Stimulated activated CD8-positive, alpha-beta memory T cell treated with anti-CD3 and anti-CD28 coated beads, Interleukin-15, amount 100 ng/mL, for 1 hour (primary cell): ENCODE measurements at places on chromosomes 2 and 18.

- no peak for DNase-seq
These were observed 15.0 kb downstream of the RAB27B start for GRCh38 chr18:54843314-54843713.

DNA sequence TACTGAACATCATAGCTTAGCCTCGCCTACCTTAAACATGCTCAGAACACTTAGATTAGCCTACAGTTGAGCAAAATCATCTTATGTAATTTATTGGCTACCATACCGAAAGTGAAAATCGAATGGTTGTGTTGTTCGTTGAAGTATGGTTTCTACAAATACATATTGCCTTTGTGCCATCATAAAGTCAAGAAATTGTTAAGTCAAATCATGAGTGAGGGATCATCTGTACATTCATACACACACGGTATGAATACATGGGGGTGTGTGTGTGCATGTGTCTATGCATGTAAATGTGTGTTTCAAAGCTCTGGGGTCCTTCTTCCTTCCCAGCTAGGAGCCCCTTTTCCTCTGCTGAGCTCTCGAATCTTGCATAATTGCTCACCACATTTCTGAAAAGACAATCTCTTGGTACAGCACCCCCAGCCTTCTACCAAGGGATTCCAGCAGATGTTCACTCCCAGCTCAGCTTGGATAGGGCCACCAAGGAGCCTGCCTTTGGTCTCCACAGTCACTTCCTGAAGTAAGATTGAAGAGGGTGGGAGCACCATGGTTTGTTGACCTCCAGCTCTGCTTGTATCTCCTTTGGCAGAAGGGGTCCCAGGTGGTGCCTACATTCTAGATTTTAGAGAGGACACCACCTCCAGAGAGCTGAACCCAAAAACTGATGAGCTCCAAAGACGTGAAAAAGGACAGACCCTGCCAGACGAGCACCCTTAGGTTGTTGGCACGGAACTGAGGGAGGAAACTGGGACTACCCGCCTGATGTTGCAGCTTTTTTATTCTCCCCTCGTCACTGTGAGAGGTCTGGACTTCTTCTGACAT lies 33.2 kb upstream of the CYP1B1 start:
- DNase-seq, result no peak

DNA sequence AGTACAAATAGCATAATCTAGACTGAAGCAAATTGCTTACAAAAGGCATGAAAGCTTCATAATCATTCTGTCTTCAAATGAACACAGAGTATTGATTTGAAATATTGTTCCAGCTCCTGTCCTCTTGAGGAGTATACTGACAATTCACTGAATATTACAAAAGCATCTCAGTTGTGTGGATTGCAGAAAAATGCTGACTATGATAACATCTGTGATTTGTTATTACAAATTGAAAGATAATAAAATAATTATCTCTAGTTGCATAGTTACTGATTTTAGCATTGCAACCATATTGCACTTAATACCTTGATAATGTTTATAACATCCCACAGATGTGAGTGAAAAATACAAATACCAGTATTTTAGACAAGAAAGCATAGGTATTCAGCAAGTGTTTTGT lies 49.2 kb upstream of the FN1 start:
- DNase-seq, result no peak

DNA sequence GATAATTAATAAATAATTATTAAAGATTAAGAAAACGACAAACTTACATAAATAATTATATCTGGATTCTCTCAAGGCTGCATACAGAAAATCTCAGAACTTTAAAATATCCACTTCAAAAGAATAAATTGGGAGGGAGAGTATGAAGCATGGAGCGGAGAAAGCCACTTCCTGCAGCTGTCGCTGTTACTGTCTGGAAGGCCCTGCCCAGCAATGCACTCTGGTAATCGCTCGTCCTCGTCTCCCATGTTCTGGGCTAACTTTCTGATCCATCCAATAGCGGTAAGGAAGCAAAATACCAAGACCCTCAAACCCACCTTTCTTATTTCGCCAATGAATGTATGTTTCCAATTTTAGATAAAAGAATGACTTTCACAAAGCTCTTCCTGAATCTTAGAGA lies 26.7 kb downstream of the CYRIA start:
- DNase-seq, result no peak

DNA sequence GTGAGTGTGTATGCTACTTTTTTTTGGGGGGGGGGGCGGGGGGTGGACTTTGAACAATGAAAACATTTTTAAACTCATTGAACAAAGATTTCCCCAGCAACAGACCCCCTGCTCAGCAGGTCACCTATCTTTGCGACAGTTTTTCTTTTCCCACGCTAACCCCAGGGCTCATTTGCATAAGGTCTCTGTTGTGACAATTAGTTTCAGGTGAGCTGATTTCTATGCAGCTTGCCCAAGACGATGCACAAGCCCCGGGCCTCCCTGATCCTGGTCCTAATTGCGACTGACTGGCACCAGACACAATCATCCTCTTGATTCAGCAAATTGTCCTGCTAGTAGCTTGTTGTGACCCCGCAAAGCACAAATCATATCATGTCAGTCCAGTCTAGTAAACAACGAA lies 40.3 kb downstream of the ZEB2 start:
- no peak for DNase-seq

DNA sequence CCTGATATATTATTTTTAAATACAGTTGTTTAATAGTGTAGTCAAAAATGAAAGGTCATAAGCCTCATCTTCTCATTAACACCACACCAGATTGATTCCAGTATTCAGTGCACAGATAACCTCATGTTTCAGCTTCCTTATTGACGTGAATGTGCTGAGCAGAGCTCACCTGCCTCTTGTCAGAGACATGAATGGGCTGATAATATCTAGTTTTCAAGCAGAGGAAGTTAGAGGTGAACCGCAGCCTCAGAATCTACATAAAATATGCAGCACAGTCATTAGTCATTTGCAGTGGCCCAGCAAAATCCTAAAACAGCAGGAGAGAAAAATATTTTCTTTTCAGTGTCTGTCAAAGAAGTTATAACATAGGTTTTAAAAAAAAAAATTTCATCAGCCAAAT lies 216.2 kb downstream of the GBX2 start:
- DNase-seq, result no peak

GRCh38 chr2:173271825-173272224 lies 82.8 kb upstream of the CDCA7 start:
- DNase-seq, result no peak

DNA sequence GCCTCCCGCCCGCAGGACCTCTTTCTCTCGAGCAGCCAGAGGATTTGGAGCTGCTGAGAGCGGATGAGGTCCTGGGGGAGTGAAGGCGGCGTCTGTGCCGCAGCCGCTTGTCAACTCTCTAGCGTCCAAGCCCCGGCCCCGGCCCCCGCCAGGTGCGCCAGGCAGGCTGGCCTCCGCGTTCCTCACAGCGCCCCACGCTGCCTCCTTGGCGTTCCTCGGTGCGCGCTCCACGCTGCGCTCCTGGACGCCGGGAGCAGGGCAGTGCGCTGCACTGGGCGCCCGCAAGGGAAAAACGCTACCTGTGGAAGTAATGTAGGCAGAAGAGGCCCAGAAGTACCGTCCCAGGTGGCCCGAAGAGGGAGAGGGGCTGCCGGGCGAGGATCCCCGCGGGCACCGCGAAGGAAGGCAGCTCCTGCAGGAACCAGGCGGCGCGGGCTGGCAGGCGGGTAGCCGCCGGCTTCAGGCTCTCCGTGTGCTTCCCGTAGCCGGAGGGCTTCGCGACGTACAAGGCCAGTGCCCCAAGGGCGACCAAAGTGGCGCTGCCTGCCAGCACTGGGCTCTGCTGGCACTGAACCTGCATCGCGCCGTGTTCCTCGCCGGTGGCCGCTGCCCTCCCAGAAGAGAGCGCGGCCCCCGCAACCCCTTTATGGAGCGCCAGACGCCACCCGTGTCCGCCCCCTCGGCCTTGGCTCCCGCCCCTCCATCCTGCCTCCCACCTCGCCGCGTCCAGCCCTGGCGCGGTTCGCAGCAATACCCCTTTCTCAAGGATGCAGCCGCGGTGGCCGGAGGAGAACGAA lies at the start of gene SRD5A2:
Gene SRD5A2, minus strand, starts transcription at position 618 of the 797 bp plus-strand sequence. Its CDS starts 38 bp downstream, at position 580.
- DNase-seq, result no peak

- no peak for DNase-seq
These were observed 1.2 kb upstream of the LYG2 start for GRCh38 chr2:99256677-99257076.

GRCh38 chr2:44615950-44616518 lies 254.3 kb downstream of the CAMKMT start:
- no peak for DNase-seq

- DNase-seq, result no peak
These were observed 268.3 kb upstream of the CDH20 start for GRCh38 chr18:61064911-61065310.

DNA sequence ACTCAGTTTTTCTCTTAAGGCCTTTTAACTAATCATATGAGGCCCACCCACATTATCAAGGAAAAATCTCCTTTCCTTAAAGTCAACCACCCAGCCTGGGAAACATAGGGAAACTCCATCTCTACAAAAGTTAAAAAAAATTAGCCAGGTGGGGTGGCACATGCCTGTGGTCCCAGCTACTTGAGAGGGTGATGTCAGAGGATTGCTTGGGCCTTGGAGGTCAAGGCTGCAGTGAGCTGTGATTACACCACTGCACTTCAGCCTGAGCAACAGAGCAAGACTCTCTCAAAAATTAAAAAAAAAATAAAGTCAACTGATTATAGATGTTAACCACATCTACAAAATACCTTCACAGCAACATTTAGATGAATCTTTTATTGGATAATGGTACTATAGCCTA lies 5.8 kb downstream of the DPYSL5 start:
- DNase-seq, result no peak

- no peak for DNase-seq
These were observed 96.2 kb downstream of the MRPS9 start for GRCh38 chr2:105134081-105134480.

DNA sequence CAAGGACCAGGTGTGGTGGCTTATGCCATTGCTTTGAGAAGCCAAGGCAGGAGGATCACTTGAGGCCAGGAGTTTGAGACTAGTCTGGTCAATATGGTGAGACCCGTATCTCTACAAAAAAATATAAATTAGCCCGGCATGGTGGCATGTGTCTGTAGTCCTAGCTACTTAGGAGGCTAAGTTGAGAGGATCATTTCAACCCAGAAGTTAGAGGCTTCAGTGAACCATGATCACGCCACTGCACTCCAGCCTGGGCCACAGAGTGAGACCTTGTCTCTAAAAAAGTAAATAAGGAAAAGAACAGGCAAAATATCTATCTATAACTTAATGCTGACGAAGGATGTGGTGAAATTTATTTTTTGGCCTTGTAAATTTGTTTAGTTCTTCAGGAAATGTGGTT lies 78.1 kb downstream of the UGGT1 start:
- DNase-seq, result no peak

DNA sequence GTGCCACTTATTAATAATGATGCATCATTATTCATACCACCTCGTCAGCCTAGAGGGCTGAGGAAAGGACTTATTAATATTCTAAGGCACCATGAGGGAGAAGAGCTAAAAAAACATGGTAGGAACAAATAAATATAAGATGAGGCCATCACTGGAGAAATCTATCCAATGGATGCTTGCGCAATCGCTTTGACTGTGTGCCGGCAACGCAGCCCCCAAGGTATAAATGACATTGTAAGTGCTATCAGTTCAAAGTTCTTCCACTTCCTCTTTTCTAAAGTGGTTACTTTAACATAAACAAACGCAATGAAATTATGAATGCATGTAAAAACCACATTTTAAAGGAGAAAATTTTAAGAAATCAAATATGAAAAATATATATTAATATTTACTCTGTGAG lies 164.6 kb downstream of the EIPR1 start:
- no peak for DNase-seq

DNA sequence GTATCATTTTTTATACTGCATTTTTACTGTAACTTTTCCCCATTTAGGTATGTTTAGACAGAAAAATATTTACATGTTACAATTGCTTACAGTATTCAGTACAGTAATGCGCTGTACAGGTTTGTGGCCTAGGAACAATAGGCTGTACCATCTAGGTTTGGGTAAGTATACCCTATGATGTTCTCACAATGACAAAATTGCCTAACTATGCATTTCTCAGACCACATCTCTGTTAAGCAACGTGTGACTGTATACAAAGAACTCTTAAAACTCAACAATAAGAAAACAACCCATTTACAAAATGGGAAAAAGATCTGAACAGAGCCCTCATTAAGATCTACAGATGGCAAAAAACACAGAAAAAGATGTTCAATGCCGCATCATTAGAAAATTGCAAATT lies 29.4 kb downstream of the FAM210A start:
- DNase-seq, result no peak
